Mesothelial cell of epicardium (in vitro differentiated cells): ENCODE measurements at places on chromosomes 13 and 19. TPM values are rescaled to one million over a fixed set of nuclear protein-coding genes. Genes with fewer than 3 reads are reported as not detected.

Gene KIR3DL2
- not detected in 3 replicates for total RNA-seq

Gene DHDH
- 2.3 to 3.5 TPM (median 3.2 TPM) in 3 replicates for total RNA-seq

Gene RFPL4AL1
- total RNA-seq: not detected in 3 replicates

Gene GRK1
- 0.20 to 0.41 TPM (median 0.34 TPM) in 3 replicates for total RNA-seq

Gene C19orf33
- total RNA-seq: 4.2 to 5.9 TPM (median 4.6 TPM) in 3 replicates

Gene KLK3
- total RNA-seq: not detected in 3 replicates

Gene TTC9B
- not detected in 3 replicates for total RNA-seq

Gene ZNF296
- total RNA-seq: 0.99 to 1.1 TPM (median 1.1 TPM) in 3 replicates

Gene OVOL3
- not detected in 3 replicates for total RNA-seq

Gene DNAAF3
- total RNA-seq: 2.9 to 4.4 TPM (median 3.3 TPM) in 3 replicates
